GM12864 (cell line): ENCODE measurements at places on chromosomes 2 and 18.

- DNase-seq: no peak
These were observed 298.3 kb downstream of the TDRD15 start for GRCh38 chr2:21422050-21422449.

DNA sequence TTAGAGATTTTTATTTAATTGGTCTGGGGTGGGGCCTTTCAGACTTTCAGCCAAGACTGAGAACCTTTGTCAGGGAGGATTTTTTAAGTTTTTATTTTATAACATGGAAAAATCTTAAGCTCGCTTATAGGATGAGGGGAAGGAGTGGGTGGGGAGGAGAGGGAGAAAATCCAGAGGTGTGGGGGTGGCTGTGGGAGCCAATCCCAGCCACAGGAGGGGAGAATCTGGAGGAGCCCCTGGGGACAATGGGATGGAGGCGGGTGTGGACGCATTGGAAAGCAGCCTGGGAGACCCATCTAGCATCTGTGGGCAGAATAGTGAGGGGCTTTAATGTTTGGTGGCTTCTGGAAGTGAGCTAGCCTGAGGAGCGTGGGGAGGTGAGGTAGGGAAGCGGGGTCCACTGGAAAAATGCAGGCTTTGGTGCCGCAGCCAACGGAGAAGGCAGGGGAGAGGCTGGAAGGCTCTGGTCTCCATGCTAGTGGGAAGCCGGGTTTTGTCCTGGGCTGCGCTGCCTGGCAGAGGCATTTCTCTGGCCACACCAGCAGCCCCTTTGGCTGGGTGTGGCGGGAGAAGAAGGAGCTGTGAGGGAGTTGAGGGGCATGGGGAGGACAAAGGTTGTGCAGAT is 11.5 kb upstream of the INPP5D start:
- no peak for DNase-seq

GRCh38 chr2:129780316-129781270 is 198.9 kb upstream of the RAB6C start:
- DNase-seq: no peak

GRCh38 chr18:65523461-65523860 is 227.4 kb upstream of the CDH7 start:
- DNase-seq: no peak

- DNase-seq: no peak
These were observed 30.2 kb upstream of the IL1R2 start for GRCh38 chr2:101961338-101962191.

GRCh38 chr2:39027421-39027820 is 93.4 kb downstream of the SOS1 start:
- DNase-seq: no peak

- no peak for DNase-seq
These were observed 133.5 kb upstream of the IL1R2 start for GRCh38 chr2:101858246-101858645.

DNA sequence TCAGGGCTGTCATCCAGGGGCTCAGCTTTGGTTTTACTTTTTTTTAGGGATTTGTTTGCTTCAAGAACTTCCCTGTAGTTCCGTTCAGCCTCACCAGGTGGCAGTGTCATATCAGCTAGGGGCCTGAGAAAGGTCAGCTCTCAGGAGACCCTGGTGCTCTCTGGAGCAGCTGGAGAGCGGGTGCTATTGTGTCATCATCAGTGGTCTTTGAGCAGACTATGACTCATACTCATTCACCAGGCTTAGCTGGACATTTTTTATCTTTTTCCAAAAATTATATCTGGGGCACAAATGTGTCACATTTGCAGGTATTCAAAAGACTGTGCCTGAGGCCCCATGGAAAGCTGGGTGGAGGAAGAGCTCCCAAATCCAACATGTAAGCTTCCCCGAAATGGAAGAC is 24.4 kb downstream of the ZNF892 start:
- DNase-seq: no peak

- DNase-seq: no peak
These were observed 26.8 kb downstream of the MBOAT2 start for GRCh38 chr2:8976442-8977259.

DNA sequence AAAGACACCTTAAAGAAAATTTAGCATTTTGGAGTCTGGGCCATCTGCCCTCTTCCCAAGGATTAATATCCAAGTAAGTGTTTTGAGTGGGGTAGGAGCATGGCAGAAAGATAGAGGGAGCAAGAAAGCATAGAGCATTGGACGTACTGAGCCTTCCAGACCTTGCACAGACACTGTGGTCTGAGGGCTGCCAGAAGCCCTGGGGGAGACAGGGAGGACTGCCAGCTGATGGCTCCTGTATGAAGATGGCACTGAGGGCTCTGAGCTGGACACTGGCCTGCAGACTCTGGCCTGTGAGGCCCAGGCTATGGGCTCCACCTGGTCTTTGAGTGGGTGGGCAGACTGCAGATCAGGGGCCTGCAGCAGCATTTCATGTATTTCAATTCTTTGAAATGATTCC is 2.9 kb upstream of the PKDCC start:
- DNase-seq: no peak

- no peak for DNase-seq
These were observed 65.4 kb downstream of the SMAD7 start for GRCh38 chr18:48885266-48885923.

- DNase-seq: no peak
These were observed 8.2 kb downstream of the SLC35F6 start for GRCh38 chr2:26772064-26773001.

- no peak for DNase-seq
These were observed 43.0 kb upstream of the KCNF1 start for GRCh38 chr2:10868465-10869314.

DNA sequence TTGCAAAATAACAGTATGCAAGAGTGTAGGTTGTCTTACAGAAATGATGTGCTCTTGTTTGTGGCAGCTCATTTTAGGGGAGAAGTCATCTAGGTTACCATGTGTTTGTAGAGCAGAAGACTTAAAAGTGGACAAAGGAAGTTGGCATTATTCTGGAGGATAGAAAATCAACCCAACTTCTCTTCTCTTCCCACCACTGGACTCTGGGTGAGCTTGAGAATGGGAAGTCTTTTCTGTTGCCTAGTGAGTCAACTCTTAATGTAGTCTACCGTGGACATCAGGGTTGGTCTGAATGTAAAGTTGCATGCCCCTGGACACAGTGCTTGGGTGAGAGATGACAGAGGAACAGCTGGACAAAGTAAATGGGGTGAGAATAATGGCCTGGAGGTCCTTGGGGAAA is 98.3 kb downstream of the FMNL2 start:
- DNase-seq: no peak

- DNase-seq: no peak
These were observed 27.6 kb upstream of the ASAP2 start for GRCh38 chr2:9178904-9179571.

GRCh38 chr2:181683518-181684453 is 3.5 kb upstream of the NEUROD1 start:
- DNase-seq: no peak

DNA sequence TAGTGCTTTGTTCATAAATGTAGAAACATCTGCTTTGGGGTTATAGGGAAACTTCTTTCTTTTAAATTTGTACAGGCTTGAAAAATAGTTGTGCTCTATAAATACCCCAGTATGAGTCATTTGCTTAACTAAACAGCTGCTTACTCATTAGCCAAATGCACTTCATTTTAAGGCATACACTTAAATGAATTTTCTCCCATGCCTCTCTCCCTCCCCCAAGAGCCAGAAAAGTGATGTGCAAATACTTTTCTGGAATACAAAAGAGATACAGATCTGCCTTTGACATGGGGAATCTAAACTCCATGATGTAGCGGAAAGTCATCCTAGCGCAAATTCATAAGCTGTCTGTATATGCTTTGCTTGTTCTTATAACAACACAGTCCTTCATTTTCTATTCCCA is 469.4 kb downstream of the DLGAP1 start:
- DNase-seq: no peak

DNA sequence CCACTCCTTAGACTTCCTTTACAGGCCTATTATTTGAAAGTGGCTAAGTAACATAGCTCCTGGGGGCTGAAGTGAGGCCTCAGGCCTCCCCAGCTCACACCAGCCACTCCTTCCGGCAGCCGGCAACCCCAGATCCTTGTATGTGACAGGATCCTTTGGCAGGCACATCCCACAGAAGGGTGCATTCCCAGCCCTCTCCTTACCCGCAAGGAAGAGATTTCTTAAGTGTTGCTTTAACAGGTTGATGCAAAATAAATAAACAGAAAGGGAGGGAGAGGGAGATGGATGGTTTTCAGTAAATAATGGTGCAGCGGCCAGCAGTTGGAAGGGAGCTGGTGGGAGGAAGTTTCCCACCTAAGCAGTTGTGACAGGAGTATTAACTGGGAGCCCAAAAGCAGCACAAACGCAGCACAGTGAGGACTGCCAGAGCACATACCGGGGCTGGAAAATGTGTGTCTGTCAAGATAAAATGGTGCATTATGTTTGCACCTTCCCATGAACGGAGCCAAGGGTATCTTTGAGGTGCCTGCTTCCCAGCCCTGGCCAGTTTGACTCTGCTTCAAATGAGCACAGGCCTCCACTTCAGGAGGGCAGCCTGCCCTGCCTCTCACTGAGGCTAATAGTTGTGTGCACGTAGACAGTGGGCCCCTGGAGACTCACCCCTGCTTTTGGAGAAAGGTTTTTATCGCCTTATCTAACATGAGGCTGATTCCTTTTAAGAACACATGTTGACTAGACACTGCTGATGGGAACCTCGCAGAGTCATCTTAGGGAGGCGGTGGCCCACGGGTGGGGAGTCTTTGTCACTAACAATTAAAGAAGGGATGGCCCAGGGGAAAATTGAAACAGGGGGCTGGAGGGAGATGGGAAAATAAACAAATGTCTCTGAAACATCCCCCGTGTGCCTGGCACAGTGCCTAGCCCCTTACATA is 32.8 kb downstream of the NRP2 start:
- no peak for DNase-seq

GRCh38 chr2:165539985-165540384 is 70.5 kb downstream of the CSRNP3 start:
- no peak for DNase-seq

- no peak for DNase-seq
These were observed 84.0 kb downstream of the POLR1A start for GRCh38 chr2:86021396-86022378.

- DNase-seq: no peak
These were observed 19.6 kb downstream of the RAMP1 start for GRCh38 chr2:237879058-237879430.

DNA sequence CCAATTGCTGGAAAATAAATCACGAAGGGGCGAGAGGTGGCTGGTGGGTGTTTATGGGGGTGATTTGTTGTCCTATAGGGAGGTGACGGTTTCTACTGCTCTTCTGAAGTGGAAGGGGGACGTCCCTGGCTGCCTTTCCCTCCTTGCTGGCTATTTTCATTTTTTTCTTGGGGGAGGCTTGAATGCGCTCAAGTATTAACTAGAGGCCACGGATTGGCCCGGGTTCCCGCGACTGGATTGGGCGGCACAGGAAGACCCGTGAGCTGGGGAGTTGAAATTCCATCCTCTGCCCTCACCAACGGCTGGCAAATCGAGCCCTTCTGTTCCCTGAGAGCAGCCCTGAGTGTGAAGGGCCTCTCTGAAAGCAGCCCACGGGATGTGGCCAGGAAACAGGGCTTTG is 176.5 kb upstream of the SPRED2 start:
- DNase-seq: no peak

DNA sequence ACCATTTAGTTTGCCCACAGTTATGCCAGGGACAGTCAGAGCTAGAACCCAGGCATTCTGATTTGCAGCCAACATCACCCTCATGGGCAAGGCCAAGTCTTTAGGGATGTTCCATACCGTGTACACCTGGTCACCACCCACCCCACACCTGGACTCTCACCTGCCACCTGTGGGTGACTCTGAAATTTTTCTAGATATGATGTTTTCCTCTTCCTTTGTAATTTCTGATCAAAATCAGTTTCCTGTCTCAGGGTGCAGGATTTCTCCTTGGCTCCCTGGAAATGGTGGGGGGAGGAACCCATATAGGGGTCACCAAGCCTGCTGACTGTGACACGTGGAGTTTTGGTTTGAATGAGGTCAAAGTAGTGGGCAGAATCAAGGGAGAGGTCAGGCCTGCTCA is 138.2 kb downstream of the ACOXL start:
- DNase-seq: no peak

DNA sequence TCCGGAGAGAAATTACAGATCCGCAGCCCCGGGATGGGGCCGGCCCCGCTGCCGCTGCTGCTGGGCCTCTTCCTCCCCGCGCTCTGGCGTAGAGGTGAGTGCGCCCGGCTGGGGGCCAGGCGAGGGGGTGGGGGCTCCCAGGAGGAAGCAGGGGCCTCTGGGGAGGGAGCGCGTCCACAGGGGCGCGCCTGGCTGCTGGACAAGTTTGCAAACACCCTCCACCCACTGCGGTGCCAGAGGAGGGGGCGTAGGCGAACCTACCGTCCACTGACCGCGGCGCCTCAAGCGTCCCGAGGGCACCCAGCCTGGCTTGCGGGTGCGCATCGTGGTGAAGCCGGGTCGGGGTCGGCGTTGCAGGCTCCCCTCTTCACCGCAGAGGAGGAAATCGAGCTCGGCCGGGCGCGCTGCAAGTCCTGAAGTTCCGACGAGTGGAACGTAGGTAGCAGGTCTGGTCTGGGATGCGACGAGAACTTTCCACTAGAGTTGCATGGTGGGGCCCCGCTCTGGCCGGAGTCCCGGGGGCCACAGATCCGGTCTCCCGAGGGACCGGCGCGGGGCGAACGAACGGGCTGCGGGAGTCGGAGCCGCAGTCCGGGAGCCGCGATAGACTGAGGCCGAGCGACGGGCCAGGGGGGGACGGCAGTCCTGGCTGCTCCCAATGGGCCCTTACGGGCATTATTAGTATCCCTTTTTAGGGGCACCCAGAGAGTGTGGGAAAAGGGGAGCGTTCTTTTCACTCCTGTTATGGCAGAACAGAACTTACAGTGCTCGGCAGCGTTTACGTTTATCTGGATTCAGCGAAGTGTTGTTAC is 502 bp downstream of the MERTK start:
- DNase-seq: no peak

- no peak for DNase-seq
These were observed 15.3 kb upstream of the ARID5A start for GRCh38 chr2:96521219-96521618.

GRCh38 chr2:226720948-226721347 is 78.7 kb downstream of the IRS1 start:
- no peak for DNase-seq

GRCh38 chr18:12315911-12316310 is 7.9 kb downstream of the TUBB6 start:
- DNase-seq: no peak

DNA sequence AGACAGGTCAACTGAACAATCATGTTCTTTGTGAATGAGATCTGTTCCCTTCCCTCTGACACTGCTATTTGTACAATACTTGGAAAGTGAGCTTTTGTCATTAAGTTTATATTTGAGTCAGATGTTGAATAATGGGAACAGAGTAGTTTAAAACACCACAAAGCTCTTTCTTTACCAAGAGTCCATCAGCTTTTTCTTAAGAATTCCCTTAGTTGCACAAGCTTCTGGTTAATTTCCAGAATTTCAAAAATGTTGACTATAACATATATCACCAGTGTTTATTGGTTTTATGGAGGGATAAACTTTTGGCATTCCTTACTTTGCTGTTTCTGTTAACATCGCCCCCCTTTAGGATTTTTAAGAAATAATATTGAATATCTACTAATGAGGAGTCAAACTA is 403.7 kb downstream of the CCDC85A start:
- DNase-seq: no peak
